ENCODE measurements at places on chromosomes 3 and 15.

DNA sequence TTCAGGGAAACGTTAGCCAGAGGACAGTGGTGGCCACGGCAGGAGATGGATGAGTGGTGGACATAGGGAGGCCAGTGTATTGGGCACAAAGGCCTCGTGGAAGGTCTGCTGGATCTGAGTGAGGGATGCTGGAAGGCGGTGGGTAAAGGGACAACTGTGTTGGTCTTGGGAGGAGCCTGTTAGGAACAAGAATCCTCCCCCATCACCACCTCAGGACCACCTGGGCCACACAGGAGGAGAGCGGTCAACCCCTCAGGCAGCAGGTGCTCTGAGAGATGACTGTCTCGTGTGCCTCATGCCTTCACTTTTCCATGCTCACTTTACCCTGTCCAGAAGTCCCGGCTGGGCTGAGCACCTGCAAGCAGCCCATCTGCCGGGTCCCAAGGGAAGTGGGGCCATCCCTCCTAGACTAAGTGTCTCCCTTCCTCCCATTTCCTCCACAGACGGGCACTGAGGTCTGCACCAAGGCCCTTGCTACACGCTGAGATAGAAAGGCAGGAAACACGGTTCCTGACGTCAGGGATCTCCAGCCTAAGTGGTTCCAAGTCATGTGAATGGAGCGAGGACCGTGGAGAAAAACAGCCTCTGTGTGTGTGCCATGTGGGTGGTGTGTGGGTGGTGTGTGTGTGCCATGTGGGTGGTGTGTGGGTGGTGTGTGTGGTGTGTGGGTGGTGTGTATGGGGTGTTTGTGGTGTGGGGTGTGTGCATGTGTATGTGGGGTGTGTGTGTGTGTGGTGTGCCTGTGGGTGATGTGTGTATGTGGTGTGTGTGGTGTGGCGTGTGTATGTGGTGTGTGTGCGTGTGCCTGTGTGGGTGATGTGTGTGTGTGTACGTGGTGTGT is 47.8 kb upstream of the CTSH start:
- DNase-seq, result peak; percentile 12

DNA sequence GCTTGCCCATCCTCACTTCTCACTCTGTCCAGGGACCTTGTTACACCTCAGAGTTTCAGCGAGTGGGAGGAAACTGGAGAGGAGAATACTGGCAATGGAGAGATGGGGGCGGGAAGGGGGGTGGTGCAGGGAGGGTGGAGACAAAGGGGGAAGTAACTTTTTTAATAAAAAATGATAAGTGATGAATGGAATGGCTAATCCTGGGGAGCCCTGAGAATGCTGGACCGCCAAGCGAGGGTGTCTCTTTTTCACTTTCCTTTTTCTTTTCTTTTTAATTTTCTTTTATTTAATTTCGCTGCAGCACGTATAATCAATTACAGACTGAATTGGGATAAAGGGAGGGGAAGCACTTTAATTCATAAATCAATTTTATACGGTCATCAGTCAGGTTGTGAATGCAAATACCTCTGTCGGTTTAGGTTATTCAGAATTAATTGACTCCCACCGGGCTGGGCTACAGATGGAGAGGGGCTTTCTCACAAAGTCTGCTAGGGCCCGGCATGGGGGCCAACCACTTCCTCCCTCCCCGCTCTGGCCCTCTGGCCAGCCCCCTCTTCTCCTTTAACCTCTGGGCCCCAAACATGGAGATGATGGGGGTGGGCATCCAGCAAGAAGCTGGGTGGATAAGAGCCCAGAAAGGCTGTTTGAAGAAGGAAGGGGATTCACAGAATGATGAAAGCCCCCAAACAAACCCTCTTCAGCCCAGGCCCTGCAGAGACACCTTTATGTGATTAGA is 106.8 kb upstream of the BOC start:
- no peak for DNase-seq

DNA sequence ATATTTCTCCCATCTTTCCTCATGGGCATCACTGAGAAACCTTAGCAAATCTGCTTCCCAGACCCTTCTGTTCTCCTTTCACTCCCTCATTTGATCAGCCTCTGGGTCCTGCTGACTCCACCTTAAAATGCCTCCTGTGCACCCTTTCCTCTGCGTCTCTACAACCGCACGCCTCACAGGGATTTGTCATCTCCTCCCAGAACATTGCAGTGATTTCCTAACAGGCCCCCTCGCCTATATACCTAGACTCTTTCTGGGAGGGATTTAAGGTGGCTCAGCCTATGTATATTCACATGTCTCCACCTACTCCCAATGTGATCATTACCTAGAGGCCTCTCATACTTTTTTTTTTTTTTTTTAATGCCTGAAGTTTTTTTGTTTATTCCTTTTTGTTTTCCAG is 69.2 kb downstream of the LIPC start:
- no peak for DNase-seq

DNA sequence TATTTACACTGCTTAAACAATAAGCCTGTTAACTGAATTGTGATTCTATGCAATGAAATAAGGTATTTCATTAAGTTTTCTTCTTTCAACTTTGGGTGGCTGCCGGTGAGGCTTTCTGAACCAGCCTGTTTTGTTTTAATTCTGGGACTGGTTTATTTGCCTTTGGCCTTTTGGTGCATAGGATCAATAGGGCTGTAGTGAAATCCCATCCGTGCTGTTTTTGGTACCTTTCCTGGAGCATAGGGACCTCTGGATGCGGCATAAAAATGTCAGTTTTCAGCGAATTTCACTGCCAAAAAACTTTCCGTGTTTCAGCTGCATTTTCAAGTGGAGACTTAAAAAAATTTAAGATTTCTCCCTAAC is 514 bp downstream of the PLS1 start:
- DNase-seq, result no peak

- DNase-seq, result peak; percentile 84
Measured at GRCh38 chr15:101615986-101616848, 36.0 kb downstream of the TM2D3 start.

DNA sequence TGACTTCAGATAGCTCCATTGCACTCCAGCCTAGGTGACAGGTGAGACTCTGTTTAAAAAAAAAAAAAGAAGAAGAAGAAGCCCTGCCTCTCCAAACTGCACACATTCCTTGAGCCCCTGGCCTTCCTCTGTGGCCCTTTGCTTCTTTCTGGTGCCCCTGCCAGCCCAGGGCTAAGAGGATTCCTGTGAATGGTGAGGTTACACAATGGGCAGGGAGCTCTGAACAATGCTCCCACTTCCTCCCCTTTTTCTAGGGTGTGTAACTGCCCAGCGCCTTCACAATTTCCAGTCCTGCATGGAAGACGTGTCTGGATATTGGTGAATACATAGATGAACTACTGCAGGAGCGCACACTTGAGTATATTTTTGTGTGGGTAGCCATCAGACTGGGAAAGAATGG is 3.6 kb upstream of the AMOTL2 start:
- no peak for DNase-seq

GRCh38 chr15:93179072-93179471 is 90.1 kb upstream of the RGMA start:
- peak; percentile 12 for DNase-seq

GRCh38 chr15:83960192-83960829 is 275.3 kb upstream of the GOLGA6L4 start:
- no peak for DNase-seq

GRCh38 chr15:74427607-74428441 is 5.9 kb downstream of the SEMA7A start:
- DNase-seq, result no peak

- DNase-seq, result no peak
Measured at GRCh38 chr15:47548231-47548630, 169.1 kb upstream of the SEMA6D start.

- peak; percentile 66 for DNase-seq
Measured at GRCh38 chr3:111669926-111670630, 74.9 kb upstream of the ZBED2 start.

- DNase-seq, result no peak
Measured at GRCh38 chr15:41096178-41096577, 19.9 kb downstream of the INO80 start.

- DNase-seq, result peak; percentile 29
Measured at GRCh38 chr15:74958320-74958907, 1.8 kb upstream of the RPP25 start.

GRCh38 chr15:26516102-26516980 is 256.5 kb downstream of the GABRB3 start:
- no peak for DNase-seq

- DNase-seq, result no peak
Measured at GRCh38 chr15:88428805-88429605, 38.2 kb downstream of the MRPL46 start.

DNA sequence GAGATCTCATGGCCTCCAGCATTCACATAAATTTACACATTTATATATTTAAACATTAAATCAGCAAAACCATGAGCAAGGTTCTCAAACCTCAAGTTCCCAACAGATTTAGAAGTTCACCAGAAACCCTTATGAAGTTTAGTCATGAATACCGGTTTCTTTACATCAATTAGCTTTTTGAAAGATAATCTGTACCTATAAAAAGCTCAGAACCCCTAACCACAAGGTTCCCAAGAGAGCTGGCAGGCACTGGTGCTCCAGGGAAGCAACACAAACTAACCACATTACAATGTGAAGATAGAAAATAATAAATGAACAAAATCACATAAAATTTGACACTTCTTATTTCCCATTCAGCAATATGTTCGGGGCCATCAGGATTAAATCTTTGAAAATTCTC is 150.9 kb downstream of the FBN1 start:
- DNase-seq, result peak; percentile 87

DNA sequence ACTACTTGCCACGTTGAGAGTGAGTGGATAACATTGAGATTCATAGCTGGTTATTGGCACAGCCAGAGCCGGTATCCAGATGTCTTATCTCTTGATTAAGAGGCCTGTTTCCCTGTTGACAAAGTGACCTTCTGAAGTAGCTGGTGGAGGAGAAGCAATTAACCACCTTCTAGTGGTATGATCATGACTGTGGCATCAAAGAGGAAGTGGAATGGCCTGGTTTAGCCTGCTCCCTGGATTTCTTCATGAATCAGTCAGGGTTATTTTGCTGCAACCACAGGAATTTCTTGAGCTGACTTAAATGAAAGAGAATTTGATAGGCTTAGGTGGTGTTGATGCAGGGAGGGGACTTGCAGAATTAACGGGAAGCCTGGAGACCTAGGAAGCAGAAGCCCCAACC is 398.3 kb downstream of the MFSD1 start:
- peak; percentile 89 for DNase-seq

- DNase-seq, result no peak
Measured at GRCh38 chr3:60696428-60697125, 554.7 kb downstream of the FHIT start.

DNA sequence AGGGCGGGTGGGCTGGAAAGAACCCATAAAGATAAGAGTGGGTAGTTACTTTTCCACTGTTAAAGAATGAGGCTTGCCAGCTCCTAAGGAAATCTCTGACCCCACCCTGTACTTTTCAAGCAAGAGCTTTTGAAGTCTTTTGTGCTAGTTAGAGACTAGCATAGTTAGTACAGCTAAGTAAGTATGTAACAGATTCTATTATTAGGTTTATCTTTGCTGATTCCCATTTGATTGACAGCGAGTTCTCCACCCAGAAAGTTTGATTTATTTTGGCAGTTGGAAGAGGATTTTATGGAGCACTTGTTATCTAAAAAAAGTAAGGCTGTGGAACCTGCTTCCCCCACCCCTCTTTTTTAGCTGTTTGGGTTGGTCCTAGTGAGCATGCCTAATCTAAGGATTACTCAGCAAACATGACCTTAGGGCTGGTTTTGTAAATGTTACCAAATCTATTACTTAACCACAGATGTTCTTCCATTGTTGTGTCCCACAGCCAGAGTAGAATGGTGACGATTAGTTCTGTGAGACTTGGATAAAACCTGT is 57.6 kb downstream of the FNDC3B start:
- DNase-seq, result peak; percentile 34

- DNase-seq, result no peak
Measured at GRCh38 chr3:146566138-146566537, 21.7 kb upstream of the PLSCR1 start.

DNA sequence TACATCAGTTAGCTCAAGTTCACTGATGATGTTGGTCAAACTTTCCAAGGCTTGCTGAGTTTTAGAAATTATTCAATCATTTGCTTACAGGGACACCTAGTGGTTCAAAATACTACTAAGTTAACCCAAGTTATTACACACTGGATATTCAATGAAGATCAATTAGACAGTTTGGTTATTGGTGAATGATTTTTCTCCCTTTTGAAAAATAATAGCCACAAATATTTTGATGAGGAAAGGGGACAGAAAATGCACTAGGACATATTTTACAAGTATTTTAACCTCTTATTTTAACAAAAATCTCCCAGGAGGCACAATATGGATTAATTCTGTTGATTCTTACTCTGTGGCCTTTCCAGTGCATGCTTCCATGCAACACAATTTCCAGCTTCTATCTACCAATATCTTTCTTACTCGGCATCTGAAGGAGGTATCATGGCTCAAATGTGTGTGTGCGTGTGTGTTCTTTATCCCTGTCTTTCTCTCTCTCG is 20.1 kb upstream of the GOLGA6L2 start:
- peak; percentile 1 for DNase-seq
